HAP-1 (cell line): ENCODE measurements at places on chromosomes 16 and 17.
A peak's percentile ranks its signal among the peaks of the same experiment; 100 is the strongest.

DNA sequence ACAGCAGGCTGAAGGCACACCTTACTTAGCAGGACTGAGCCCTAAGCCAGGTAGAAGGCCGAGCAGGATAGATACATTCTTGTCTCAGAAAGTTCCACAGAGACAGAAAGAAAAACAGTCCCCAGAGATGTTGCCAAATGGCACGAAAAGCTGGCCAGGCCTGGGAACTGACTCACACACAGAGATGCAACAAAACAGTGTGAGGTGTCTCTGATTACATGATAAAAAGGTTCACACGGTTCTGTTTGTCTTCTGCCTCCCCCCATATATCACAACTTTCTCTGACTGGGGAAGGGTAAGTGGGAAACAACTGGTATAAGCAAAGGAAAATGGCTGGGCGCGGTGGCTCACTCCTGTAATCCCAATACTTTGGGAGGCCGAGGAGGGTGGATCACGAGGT, 1.7 kb downstream of the WBP2 start:
- no peak for DNase-seq

DNA sequence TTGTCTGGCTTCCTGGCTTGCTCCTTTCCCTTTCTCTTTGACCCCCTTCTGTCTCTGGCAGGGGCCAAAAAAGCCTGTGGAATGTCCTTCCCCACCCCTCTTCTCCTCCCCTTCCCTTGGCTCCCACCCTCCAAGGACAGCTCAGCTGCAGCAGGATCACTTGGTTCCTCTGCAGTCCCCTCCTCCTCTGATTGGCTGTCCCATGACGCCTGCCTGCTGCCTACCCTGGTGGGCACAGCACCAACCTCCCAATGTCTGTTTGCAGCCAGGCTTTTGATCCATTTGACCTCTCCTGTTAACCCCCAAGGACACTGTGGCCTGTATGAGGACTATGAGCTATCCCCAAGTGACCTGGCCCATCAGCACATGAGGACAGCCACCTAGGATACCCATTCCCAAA, 14.8 kb upstream of the MTMR4 start:
- no peak for DNase-seq

- DNase-seq: no peak
Observed at GRCh38 chr17:55825213-55825612, 74.4 kb downstream of the PCTP start.

- no peak for DNase-seq
Observed at GRCh38 chr16:71574702-71575101, 2.2 kb downstream of the TAT start.

DNA sequence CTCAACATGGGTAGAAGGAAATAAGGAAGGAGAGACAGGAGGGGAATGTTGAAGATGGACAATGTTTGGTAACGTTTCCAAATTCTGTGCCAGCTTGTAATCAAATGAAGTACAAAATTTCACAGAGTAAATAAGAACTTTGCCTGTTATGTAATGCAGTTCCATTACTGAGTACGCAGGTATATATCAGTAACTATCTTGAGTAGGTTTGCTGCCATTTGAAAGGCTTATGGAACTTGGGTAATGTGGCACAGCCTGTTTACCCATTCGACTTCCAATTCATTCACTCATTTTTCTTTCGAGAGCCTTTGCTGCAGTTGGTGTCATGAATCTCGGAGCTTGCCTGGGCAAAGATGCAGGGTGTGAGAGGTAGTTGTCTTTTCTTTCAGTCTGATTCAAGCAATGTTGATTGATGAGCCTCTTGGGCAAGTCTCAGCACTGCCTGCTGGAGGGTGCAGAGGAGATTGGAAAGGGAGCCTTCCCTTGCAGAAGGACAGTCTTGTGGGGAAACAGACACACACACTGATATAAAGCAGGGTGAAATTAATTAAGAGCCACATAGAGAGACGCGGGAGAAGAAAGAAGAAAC, 53.4 kb downstream of the ZNF18 start:
- DNase-seq: no peak

DNA sequence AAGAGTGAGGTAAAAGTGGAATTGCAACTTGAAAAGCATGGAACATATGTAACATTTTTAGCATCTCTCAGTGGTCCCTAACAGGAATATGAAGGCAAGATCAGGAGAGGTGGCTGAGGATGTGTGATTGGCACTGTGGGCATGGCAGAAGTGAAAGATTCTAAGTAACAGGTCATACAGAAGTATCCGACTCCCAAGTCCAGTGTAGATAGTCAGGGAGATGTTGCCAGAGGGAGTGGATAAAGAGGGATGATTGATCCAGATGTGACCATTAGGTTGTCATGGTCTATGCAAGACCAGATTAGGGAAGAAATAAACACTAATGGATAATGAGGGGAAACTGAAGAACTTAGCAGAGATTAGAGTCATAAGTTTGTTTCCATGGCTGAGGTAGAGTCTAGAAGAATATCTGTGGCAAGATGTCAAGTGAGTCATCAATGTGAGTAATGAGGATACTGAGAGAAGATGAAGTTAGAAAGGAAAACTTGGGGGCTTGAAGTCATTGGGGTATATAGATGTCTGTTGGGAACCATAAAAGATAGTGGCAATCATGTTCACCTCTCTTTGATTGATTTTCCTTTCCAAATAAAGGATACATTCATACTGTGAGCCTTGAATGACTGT, 23.9 kb upstream of the CAPNS2 start:
- no peak for DNase-seq

- peak; percentile 32 for DNase-seq
Observed at GRCh38 chr17:4249452-4250029, 14.2 kb downstream of the ANKFY1 start.

- DNase-seq: peak; percentile 49
Observed at GRCh38 chr17:82228842-82229697, at the start of gene SLC16A3. Gene SLC16A3, plus strand, starts transcription at chr17:82229042. Its CDS starts 6,967 bp downstream, at chr17:82236009.

GRCh38 chr17:71032746-71033273, 863.5 kb downstream of the KCNJ2 start:
- no peak for DNase-seq

- DNase-seq: no peak
Observed at GRCh38 chr16:27424772-27425498, 23.0 kb downstream of the IL21R start.

DNA sequence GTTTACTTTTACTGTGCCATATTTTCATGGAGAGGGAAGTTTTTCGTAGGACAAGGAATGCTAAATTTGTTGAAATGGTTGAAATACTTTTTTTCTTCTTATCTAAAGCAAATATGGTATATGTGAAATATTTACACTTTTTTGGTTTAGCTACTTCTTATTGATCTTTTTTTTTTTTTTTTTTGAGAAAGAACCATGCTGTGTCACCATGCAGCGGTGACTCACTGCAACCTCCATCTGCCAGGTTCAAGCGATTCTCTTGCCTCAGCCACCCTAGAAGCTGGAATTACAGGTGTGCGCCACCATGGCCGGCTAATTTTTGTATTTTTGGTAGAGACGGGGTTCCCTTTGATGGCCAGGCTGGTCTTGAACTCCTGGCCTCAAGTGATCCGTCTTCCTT, 100.5 kb downstream of the FTO start:
- DNase-seq: no peak

DNA sequence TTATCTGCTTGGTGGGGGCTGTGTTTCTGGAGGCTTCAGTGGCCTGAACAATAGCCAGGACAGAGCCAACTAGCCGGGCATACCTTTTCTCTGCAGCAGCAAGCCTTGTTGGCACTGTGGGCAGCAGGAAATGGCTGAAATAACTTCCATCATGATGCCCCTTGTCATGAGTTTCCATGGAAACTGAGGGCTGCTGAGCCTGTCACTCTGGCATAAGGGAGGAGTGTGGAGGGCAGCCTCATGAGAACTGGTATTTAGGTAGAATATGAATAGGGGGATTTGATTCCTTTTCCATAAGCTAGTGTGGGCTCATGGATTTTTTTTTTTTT, 39.4 kb downstream of the PLCG2 start:
- no peak for DNase-seq
